IMR-90 (cell line): ENCODE measurements at places on chromosomes 11 and 22. TPM values are rescaled to one million over a fixed set of nuclear protein-coding genes. Genes with fewer than 3 reads are reported as not detected.

STARD10 gene
- 22.2 and 23.8 TPM in 2 replicates for total RNA-seq

GRCh38 chr11:114166362-114166761 lies 106.9 kb downstream of the ZBTB16 start:
- no peak for DNase-seq

- DNase-seq, result no peak
These were observed 136.7 kb upstream of the TTC12 start for GRCh38 chr11:113177671-113178070.

DNA sequence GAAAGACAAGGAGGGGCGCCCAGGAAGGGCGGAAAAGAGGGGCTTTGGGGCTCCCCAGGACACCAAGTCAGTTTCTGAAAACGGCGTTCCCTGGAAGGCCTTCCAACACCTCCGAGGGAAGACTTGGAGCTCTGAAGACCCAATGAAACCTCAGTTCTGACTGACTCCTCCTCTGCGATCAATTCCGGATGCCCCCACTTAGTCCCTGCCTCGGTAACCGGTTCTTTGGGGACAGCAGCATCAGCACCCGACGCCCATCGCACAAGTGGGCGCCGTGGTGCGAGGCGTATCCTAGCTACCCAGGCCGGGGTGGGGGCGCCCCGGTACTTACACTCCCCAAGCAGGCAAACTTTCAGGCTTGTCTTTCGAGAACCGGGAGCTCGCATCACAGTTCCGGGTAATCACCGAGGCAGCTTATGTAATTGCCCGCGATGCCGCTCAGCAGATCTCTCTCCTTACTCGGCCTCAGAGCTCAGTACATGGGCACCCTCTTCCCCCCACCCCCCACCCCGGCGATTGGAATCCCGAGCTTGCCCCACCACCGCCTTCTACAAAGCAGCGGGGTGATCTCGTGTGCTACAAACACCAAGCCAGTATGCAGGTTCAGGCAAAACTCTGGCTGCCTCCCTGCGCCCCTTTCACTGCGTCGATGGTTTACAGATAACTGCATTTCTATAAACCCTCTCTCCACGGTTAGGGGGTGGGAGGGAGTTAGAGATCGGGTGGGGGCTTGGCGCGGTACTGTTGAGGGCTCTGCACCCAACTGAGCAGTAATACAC lies 2.0 kb downstream of the TENM4 start:
- DNase-seq, result peak; percentile 42

DNA sequence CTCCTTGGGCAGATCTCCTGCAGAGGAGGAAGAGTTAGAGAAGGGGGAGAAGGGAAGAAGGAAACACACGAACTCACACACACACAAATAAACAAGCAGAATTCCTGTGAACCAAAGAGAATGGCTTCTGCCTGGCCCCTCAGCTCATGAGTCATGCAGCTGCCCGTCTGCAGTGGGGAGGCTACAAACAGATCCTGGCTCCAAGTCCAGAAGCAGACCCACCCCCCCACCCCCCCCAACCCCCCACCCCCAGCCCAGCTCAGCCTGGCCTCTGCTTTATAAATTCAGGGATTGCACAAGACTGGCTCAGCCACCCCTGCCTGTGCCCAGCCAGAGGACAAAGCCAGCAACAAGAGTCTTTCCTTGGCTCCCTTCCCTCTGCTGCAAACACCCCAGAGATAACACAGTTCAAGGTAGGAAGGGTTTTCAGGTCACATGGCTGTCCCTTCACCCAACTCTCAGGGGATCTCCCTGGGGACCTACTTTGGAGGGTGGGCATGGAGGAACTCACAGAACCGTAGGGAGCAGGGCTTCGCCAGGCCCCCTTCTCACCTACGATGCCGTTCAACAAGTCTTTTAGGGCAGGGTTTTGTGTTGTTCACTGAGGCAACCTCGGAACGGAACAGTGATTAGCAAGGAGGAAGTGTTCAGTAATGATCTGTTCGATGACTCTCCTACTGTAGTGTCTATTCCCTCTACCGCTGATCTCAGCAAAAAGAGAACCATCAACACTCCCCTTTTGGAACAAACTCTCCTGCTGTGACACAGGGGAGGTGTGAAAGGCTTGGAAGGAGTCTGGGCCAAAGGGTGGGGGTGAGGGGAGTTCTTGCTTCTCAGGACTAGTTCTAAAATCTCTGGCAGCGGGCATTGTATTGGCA lies 35.5 kb downstream of the RPL27A start:
- peak; percentile 97 for DNase-seq

GRCh38 chr11:75077316-75077715 lies 19.4 kb downstream of the OR2AT4 start:
- DNase-seq, result peak; percentile 19

ANO5 gene
- not detected in 2 replicates for total RNA-seq

DNA sequence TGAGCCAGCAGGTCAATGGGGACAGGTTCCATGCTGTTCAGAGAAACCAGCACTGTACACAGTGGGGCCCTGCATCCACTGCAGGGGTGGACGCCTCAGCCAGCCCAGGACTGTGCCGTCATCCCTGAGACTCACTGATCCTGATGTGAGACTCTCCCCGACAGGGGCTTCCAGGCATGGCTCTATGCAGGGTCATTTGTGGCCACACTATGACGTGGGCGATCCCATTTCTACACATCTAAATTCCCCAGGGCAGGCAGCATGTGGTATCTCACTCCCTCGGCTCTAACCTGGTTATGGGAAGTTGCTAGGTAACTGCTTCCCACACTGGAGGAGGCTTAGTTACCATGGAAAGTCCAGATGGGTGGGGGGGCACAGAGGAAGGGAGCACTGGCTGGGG lies 14.2 kb upstream of the FAM83F start:
- DNase-seq, result peak; percentile 15

TNNT3 gene
- total RNA-seq, result not detected in 2 replicates

MPPED1 gene
- not detected in 2 replicates for total RNA-seq

GRCh38 chr11:117820071-117820470 lies 4.5 kb downstream of the FXYD2 start:
- no peak for DNase-seq

DNA sequence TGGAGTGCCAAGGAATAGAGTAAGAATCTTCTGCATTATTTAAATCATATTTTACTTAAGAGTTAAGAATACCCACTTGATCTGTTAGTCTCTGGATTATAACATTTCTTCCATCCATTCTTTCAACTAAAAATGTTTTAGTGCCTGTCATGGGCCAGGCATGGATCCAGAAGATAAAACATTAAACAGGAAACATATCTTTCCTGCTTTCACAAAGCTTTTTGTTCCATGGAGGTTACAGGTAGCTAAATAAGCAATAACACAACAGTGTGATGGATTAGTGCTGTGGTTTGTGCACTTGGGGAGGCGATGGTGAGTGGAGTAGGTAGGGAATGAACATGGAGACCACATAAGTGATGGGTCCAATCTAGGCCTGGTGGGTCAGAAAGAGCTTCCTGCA lies 258.5 kb downstream of the DDX10 start:
- no peak for DNase-seq

CRYBB2 gene
- total RNA-seq, result not detected in 2 replicates

DNA sequence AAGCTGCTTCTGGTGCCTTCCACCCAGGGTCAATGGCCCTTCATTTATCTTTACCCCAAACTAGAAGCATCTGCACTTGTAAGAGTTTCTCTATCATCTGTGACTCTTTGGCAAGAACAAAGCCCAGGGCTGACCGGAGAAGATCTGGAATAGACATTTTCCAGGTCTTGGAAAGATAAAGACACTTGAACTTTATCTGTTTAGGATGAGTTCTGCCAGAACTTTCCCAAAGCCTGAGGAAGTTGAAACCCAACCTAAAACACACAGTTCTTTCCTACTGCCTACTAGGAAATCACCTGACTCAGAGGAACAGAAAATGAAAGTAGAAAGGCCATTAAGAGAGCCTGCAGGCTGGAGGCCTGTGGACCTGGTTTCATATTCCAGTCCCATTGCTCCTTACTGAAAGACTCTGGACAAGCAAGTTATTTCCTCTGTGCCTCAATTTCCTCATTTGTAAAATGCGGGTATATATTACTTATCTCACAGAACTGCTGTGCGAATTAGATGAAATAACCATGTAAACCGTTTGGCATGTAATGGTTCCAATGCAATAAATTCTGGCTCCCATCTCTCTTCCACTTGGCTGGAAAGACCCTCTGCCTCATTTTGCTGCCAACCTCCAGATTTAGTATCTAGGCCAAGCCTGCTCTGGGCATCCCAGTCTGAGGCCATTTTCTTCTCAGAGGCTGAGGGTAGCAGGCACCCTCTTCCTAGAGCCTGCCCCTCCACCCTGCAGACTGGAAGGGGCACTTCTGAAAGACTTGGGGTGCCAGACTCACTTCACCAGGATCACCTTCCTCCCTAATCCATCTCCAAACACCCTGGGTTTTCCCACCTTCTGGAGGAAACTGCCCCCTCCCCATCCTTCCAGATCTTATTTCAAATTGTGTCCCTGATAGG lies 1.2 kb downstream of the UBE2L6 start:
- peak; percentile 63 for DNase-seq

GRCh38 chr11:10022764-10023163 lies 271.3 kb downstream of the SBF2 start:
- peak; percentile 16 for DNase-seq

- DNase-seq, result no peak
These were observed 51.1 kb downstream of the CLMP start for GRCh38 chr11:123143921-123144320.

DNA sequence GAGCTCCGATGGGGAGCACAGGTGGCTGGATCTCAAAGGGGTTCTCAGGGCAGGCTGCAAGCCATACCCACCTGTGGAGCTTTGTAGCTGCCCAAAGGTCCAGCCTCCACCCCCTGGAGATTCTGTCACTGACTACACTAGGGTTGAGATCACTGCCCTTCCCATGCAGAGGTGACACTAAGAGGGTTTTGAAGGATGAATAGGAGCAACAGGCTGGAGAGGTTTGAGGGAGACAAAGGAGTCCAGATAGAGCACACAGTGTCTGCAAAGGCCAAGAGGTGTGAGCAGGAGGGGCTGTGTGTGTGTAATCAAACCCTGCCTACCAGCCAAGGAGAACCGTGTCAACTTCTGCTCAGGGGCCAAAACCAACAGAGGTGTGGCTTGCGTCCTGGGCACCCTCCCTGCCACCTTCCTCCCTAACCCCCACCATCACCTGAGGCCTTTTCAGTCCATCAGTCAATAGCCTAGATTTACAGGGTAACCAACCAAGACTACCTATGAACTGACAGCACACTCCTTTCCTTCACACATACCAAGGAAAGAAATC lies 43.0 kb upstream of the WNT11 start:
- DNase-seq, result no peak

GRCh38 chr11:85123752-85124231 lies 503.4 kb downstream of the DLG2 start:
- no peak for DNase-seq

- DNase-seq, result no peak
These were observed 148.3 kb upstream of the THY1 start for GRCh38 chr11:119571311-119571710.

GRCh38 chr22:42905702-42906183 lies 48.7 kb upstream of the ARFGAP3 start:
- DNase-seq, result no peak

DNA sequence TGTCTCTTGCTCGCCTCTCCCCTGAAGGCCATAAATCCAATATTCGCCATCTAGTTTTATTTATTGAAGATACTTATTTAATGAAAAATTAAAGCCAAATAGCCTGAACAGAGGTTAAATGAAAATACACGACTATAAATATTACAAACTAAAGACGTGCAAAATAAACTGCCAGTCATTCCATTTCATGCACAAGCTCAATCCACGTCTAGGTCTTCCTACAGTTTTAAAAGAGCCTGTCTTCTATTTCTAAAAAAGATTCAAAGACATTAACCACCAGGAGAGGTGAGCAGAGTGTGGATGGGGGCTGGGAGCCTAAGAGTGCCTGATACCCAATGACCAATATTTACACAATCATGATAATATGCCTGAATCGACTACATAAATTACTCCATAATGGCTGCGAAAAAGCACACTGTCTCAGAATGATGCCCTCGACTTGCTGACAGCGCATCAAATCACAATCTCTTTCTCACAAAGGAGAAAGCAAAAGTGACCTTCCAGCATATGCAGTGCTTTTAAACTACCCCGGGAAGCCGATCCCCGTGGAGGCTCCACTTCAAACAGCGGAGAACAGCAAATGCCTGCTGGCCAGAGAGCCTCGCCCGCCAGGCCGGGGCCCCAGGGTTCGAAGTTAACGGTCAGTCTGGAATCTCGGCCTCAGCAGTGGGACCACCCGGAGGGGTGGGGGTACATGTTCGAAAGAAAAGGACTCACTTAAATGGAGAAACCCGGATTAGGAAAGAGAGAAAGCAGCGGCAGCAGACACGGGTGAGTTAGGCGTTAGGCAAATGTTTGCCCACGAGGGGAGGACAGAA lies 1.7 kb downstream of the FCHSD2 start:
- peak; percentile 52 for DNase-seq

PITPNM1 gene
- 4.7 and 5.0 TPM in 2 replicates for total RNA-seq

TPBGL gene
- total RNA-seq, result not detected in 2 replicates

ANKRD42 gene
- 5.6 and 6.9 TPM in 2 replicates for total RNA-seq

DNA sequence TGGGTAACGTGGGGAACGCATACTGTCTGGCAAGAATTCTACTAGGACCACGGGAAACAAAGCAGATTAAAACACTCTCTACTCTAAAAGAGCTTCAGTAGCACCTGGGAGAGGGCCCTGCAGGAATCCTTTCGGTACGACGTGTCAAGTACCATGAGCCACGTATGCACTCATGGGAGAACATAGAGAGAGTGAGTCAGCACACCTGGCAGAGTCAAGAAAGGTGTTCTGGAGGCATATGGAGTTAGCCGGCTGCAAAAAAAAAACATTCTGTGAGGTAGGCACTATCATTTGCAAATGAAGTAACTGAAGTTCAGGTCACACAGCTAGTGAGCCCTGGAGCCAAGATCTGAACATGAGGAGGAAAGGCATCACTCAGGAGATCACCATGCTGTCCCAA lies 71.1 kb upstream of the BID start:
- no peak for DNase-seq
